Stimulated activated CD8-positive, alpha-beta memory T cell treated with anti-CD3 and anti-CD28 coated beads, Interleukin-4, amount 100 ng/mL, for 1 hour (primary cell): ENCODE measurements at places on chromosomes 4 and X.

- DNase-seq: no peak
Observed at GRCh38 chr4:159150396-159150795, 47.5 kb downstream of the RAPGEF2 start.

DNA sequence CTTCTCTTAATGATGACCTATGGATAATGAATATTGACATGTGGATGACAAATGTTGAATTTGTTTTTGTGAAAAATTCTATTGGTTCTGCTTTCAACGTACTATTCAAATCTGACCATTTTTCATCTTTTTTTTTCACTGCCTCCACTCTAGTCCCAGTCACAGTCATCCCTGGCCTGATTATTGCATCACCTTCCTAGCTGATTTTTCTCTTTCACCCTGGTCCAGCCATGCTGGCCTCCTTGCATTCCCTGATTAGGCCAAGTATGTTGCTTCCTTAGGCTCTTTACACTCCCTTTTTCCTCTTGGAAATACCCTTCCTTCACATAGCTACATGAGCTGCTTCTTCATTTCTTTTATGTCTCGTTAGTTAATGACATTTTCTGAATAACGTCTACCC lies 58.1 kb upstream of the MAP9 start:
- DNase-seq: no peak

DNA sequence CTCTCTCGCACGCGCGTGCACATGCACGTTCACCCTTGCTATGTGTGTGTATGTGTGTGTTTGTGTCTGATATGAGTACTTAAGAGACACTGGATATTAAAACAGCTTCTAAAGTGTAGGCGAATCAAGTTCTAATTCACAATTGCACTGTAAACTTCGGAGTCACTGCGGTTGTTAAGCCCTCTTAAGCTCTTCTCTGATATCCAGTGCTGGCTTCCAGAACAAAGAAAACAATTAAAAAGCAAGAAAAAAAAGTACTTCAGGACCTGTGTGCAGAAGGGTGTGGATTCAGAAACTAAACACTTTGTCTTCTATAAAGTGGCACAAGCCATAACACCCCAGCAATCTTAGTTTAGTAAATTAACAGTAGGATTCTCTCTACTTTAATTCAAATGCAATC lies 300.2 kb downstream of the PCDH7 start:
- DNase-seq: no peak

GRCh38 chr4:110853242-110853641 lies 230.4 kb upstream of the PITX2 start:
- DNase-seq: no peak

GRCh38 chr4:33060674-33061542 lies 2340.7 kb downstream of the PCDH7 start:
- no peak for DNase-seq

- no peak for DNase-seq
Observed at GRCh38 chrX:44068043-44068442, 94.9 kb upstream of the NDP start.

- DNase-seq: no peak
Observed at GRCh38 chr4:147480891-147481576, at the start of gene EDNRA. Gene EDNRA (plus strand): TSS chr4:147481097. CDS start chr4:147485682, 4,585 bp downstream.

DNA sequence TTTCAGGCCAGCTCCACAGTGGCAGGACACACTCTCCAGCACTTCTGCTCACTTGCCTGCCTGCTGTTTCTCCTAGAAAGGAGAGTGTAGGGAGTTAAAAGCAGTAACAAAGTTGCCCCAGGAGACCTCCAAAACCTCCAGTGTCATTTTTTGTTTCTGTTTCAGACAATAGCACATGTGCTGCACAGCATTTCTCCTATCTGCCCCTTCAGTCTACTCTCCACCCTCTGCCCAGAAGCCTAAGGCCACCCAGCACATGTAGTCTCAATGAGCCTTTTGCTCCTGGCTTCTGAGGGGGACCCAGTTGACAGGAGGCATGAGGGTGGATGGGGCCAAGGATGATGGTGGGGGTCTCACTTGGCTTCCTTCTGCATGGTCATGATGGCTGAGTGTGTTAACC lies 329.6 kb upstream of the CLNK start:
- DNase-seq: no peak

DNA sequence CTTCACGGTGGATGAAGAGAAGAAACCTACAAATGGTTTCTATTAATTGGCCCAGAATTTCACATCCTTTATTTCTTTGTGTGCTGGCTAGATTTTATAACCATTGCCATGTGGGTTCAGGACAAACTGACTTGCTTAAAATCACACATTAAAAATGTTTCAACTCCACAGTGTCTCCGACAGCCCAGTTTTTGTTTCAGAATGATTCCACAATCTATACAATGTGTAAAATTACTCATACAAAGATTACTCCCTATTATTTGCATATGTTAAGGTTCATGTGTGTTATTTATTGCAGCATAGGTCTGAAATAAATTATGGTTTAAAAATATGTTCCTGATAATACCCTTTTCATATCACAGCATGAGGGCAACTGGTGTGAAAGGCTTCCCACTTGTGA lies 20.6 kb downstream of the DCHS2 start:
- DNase-seq: no peak

DNA sequence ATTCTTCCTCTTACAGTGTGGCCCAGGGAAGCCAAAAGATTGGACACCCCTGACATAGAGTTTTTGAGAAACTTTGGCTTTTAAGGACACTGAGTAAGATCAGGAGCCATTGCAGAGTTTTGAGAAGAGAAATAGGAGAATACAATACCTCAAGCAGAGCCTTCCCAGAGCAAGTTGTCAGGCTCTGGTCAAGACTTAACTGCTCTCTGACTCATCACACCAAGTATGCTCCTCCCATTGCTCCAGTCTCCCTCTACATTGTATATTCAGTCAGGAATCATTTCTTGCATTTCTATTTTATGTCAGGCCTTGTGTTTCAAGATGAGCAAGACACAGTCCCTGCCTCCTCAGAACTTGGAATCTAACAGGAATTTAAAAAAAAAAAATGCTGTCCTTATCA lies 176.4 kb upstream of the FMR1 start:
- DNase-seq: no peak

DNA sequence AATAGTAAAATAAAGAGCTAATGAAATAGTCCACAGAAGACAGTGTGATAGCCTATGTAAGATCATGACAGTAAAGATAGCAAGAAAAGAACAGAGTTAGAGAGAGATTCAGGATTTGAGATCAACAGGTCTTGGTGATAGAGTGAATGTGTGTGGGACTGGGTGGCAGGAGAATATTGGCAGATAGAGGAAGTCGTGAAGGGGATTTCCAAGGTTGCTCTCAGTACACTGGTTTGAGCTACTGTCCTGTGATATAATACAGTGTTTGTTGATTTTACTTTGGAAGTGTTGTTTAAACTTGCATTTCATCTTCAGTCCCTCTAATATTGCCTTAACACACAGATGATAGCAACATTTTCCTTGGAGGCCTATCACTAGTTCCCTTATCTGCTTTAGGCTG lies 44.1 kb downstream of the DTHD1 start:
- no peak for DNase-seq

- no peak for DNase-seq
Observed at GRCh38 chr4:56213543-56213942, 173.7 kb downstream of the AASDH start.

- no peak for DNase-seq
Observed at GRCh38 chr4:122163301-122163700, 11.2 kb downstream of the BLTP1 start.

- no peak for DNase-seq
Observed at GRCh38 chrX:98795636-98796035, 1614.4 kb downstream of the PCDH19 start.

GRCh38 chr4:111595456-111595855 lies 549.8 kb upstream of the FAM241A start:
- no peak for DNase-seq

DNA sequence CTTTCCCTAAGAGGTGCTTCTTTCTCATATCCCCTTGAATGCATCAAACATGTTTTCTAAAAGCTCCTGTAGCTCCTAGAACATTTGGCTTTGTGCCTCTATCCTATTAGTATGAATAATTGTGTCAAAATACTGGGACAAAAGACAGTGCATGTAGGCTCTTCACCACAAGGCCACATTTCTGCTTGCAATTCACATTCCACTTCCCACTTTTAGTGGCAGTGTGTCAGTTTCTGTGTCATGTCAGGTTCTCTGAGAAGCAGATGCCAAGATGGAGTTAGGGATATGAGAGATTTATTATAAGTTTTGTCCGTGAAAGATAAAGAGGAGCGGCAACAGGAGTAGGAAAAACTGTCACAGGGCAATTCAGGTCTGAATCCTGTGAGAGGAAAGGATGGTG lies 61.3 kb upstream of the GPRIN3 start:
- no peak for DNase-seq
